NCI-H1048 (cell line): ENCODE measurements at places on chromosomes 2 and 18.

GRCh38 chr2:75071766-75072165 lies 113.3 kb downstream of the POLE4 start:
- DNase-seq = no peak

DNA sequence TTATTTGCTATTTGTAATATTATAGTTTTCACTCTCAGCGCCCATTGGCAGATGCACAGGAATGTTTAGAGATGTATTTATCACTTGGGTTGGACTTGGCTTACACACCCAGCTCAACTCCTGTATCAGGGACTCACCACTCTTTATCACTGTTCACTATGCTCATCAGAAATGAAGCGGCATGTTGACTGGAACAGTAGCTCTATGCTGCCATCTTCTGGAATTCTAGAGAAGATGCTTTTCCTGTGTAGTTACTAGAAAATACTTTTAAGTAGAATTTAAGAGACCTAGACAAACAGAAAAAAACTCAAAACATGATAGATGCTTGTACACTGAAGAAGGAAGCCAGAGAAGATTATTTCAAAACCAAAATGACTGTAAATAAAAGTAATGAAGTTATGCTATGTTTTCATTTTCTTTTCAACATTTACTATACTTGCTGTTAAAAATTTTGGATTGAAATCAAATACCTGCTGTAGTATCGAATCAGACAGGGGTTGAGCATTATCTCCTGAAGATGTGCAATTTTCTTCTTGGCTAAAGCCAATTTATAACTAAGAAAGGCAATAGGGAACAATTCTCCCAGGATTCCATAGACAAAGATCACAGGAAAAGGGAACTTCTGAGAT lies 47.4 kb upstream of the NXPH2 start:
- DNase-seq = no peak

GRCh38 chr2:42268528-42269151 lies 92.4 kb downstream of the COX7A2L start:
- DNase-seq = no peak

GRCh38 chr18:71125581-71125980 lies 836.7 kb downstream of the SOCS6 start:
- DNase-seq = no peak

- no peak for DNase-seq
These were observed 14.9 kb upstream of the ACKR3 start for GRCh38 chr2:236554629-236555282.

DNA sequence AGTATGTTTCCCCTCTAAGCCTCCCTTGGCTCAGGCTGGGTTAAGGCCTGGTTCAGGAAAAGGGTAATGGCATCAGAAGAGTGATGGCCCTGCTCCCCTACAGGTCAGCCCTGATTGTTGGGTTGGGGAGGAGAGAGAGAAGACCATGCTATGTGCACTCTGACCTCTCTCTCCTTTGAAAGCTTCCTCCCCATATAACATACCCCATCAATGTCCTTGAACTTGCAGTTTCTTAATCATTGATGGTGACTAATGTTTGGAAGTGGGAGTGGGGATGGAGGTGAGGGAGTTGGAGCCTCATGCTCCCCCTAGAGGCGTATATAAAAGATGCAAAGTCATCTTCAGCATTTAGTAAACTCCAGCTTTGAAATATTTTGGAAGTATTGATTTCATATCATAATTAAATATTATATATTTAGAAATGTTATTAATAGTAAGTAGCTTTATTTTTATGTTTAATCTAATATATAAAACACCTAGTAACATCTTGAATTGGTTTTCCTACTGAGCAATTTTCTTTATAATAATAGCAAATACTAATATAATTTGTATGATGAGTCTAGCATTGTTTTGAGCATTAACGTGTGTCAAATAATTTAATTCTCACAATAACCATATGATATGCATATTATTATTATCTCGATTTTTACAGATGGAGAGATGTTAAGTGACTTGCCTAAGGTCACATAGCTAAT lies 8.8 kb downstream of the PLCL1 start:
- DNase-seq = no peak

GRCh38 chr2:152241948-152242729 lies 66.6 kb upstream of the STAM2 start:
- DNase-seq = no peak

- DNase-seq = no peak
These were observed 127.4 kb upstream of the SLC8A1 start for GRCh38 chr2:40579247-40579646.

- no peak for DNase-seq
These were observed 117.6 kb upstream of the SPATS2L start for GRCh38 chr2:200188876-200189275.
